RWPE1 (cell line): ENCODE measurements at places on chromosomes 7 and 10.

DNA sequence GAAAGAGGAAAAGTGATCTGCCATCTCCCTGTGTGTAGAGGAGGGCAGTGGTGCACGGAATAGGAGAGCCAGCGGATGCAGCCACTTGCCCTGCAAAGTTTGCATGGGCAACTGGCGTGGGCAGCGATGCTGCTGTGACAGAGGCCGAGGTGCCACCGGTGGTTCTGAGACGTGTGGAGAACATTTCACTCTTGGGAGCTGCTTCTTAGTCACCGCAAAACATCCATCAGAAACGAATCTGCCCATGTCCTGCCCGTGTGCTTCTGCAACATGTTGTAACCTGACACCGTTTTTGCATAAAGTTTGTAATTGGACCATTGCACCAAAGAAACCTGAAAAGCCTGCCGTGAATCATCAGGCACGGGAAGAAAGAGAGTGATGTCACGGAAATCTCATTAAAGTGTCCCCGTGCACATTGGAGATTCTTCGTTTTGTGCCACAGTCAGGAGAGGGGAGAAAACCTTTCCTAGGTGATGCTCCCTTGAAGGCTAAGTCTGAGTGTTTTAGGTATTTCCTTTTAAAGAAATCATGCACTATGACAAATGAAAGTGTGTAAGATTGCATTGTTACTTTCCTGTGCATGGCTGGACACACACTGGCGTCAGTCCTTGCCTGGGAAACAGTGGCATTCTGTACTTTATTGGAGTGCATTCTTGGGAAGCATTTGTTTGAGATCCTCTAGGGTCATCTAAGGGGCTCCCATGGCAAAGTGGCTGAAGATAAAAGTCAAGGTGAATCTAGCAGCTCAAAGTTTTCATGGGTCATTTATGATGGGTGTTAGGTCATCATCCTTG, 302.6 kb downstream of the KLF6 start:
- peak; percentile 87 for DNase-seq

DNA sequence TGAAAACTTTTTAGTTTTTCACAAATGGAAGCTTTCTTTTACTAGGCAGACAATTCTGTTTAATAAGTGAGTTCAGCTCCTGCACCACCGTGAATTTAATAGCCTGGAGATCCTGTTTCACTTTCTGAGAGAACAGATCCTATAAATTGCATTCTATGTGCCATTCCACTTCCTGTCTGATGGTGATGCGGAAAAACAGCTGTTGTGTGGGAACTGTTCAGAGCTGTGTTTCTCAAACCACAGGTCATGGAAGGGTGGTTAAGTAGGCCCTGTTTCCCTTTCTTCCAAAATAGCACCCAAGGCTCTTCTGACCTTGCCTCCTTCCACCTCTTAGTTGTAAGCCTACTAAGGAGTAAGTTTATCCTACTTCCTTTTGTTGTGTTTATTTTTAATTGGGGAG, 97.2 kb upstream of the DKK1 start:
- no peak for DNase-seq

DNA sequence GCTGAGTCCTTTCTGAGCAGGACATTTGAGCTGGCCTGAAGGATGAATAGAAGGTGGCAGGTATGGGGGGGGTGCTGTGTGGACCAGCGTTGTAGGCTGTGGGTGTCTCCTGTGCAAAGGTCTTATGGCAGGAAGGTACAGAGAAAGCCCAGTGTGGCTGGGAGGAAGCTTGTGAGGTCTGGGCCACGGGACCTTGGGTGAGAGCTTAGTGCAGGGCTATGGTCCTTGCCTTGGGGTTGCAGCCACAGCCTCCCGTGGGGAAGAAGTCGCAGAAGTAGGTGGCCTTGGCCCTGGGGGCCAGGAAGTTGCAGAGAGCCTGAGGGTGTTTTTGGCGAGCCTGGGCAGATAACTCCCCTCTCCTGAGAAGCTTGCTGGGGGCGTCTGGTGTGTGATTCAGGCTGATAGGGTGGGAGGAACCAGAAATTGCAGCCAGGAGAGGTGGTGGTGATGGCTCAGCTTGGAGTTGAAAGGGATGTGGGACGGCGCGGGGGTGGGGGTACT, 172.0 kb upstream of the TNRC18 start:
- DNase-seq: peak; percentile 73

- DNase-seq: no peak
Observed at GRCh38 chr7:93027044-93027443, 90.7 kb downstream of the SAMD9 start.

DNA sequence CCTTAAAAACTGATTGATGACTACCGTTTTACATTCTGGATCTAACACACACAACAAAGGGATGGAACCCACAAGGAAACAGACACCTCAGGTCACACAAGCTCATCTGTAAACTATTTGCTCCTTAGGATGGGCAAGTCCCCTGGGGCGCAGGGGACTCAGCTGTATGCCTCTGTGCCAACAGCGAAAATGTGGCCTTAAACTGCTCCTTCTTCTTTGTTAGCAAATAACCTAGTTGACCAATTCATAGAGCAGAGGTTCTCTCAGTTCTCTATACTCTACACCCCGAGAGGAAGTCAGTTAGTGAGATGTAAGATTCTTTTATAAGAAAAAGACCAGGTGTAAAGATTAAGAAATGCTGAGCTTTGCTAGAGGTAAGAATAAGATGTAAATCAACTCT, 181.9 kb upstream of the PRSS58 start:
- no peak for DNase-seq

- DNase-seq: no peak
Observed at GRCh38 chr10:30818010-30818660, 188.6 kb upstream of the LYZL2 start.

- peak; percentile 42 for DNase-seq
Observed at GRCh38 chr7:155858521-155859061, 46.3 kb upstream of the SHH start.

GRCh38 chr7:140696680-140697446, at the start of gene NDUFB2:
TSS of gene NDUFB2 (plus strand) at chr7:140696708. CDS start at chr7:140696745, 37 bp downstream.
- peak; percentile 55 for DNase-seq

GRCh38 chr7:2175514-2175913, 57.2 kb downstream of the MAD1L1 start:
- DNase-seq: peak; percentile 92
